Left ventricle myocardium superior (tissue), 1 donor: ENCODE measurements at places on chromosomes 2 and 18. TPM values are rescaled to one million over a fixed set of nuclear protein-coding genes. Genes with fewer than 3 reads are reported as not detected.

DNA sequence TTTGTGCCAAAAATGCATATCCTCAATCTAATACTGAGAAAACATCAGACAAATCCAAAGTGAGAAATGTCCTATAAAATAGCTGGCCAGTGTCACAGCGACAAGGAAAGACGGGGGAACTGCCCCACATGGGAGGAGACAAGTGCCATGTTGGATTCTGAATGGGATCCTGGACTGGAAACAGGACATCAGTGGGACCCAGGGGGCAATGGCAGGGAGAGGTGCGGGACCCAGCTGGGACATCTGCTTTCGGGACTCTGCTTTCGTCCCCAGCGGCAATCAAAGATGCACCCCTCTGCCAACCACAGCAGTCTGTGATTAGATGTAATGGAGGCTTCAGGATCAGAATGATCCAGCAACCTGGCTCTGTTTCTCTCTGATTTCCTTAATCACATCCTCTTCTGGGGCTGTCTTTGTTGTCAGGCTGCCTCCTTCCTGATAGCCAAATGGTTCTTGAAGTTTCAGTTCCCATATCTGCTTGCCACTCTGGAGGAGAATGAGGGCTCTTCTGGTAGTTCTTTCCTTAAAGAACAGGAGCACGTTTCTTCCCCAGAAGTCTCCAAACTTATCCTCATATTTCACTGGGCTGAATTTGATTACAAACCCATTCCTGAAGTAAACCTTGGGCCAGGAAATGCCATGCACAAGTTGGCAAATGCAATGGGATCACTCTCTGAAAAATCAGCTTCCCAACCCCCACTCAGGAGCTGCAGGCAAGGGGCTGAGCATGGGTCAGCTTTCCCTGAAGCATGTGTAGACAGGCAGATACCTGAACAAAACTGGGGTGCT lies 13.6 kb upstream of the PROC start:
- DNase-seq, result no peak

DNA sequence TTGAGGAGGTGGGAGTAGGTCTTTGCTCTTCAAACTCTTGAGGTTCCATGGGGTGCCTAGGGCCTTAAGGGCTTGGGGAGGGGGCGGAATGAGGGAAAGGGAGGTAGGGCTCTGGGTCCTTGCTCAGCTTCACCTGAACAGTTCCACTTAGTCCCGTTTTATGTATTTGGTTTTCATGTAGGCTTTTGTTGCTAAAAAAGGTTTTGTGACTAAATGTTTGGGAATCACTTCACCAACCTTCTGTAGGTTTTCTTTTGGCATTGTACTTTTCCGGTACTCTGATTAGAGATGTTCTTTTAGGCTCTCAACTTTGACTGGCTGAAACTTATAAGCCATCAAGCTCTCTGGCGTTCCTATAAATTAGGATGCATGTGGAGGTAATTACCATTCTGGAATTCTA lies 108.1 kb downstream of the MYCN start:
- no peak for DNase-seq

GRCh38 chr2:12684471-12684936 lies 32.2 kb upstream of the TRIB2 start:
- DNase-seq, result no peak

DNA sequence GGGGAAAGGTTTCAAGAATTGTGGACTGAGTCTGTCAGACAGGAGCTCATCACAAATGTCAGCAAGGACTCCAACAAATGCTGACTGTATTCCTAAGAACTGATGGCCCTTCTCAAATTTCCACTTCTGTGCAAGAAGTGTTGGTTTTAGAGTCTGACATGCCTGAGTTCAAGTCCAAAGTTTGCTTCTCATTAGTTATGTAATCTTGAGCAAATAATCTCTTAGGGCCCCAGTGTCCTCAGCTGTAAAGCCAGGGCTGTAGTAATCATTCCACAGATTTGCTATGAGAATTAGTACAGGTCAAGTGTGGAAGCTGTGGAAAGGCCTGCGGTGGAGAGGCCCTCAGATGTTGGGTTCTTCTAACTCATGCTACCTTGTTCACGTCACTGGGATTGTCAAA lies 23.9 kb downstream of the MEP1B start:
- no peak for DNase-seq

Gene SERPINB11
- not detected for total RNA-seq

Gene ATP5F1A
- 1,799 TPM for total RNA-seq

DNA sequence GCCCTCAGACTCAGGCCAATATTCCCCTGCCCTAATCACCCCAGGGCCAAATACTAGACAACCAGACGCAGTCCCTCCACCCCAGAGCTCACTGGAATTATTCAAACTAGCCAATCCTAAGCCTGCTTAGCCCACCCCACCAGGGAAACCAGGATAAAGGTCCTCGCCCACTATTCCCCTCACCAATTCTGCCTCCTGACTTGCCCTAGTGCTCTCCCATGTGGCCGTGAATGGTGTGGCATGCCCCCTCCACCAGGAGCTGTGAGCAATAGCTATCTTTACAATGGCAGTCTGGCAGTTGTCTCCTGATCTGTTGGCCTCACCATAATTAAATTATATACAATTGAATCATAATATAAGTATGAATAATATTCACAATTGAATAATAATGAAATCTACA lies 42.3 kb downstream of the FAM124B start:
- no peak for DNase-seq

GRCh38 chr2:197453914-197454398 lies 604 bp downstream of the COQ10B start:
- no peak for DNase-seq

- no peak for DNase-seq
Measured at GRCh38 chr2:152024477-152024876, 74.4 kb downstream of the CACNB4 start.

GRCh38 chr2:240066489-240066888 lies 13.2 kb upstream of the OR6B3 start:
- DNase-seq, result no peak

DNA sequence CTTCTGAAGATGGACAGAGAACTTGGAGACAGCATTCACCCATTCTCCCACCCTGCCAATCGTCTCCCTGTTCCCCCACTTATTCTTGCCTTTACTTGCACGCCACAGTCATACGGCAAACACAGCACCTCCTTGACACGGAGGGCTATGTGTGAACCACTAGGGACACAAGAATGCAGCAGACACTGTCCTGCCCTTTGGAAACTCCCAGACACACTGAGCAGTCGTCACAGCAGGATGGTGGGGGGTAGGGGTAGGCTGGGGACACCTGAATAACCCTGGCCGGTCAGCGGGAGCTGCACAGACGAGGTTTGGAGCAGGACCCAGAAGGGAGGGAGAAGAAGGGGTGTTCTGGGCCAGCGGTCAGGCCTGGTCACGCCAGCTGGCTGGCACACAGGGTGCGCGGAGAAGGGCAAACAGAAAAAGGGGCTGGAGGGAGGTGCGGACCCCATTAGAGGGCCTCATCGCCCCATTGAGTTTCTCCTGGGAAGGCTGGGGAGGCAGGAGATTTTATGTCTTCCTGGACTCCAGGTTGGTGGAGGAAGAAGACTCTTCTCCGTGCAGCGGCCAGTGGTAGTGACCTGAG lies 40.0 kb upstream of the FOSL2 start:
- DNase-seq, result no peak

DNA sequence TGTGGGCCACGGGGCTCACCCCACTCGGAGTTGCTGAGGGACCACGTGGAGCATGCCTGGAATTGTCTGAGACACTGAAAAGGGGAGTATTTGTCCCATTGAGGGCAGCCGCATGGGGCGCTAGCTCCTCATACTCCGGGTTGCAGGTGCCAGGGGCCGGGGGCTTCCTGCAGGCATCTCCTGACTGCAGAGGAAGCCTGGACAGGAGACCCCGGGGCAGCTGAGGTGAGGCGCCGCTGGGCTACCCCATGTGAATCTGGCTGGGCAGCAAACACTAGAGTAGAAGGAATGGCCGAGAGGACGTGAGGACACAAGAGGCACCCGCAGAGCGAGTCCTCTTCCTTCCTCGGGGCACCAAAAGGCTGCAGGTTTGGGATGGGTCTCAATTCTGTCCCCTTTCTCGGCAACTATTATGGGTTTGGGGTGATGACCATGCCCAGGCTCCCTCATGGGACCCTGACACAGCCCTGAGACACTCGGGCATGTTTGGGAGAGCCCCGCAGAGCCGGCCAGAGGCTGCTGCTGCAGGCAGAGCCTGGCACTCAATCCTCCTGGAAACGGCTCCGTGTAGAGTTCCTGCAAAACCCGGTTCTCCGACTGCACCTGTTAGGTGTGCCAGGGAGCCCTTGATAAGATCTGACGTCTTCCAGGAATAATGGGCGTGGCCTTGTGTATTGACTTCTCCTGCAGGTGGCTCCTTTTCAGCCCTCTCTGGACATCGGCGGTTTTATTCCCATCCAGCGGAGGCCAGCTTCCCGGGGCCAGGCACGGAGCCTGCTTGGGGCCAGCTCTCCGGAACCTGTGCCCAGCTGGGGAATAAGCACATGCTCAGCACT lies 77.0 kb downstream of the CTIF start:
- no peak for DNase-seq

Gene G6PC2
- not detected for total RNA-seq

GRCh38 chr2:172928756-172929155 lies 146.9 kb upstream of the MAP3K20 start:
- DNase-seq, result no peak

Gene ANKRD23
- total RNA-seq, result 5.5 TPM

DNA sequence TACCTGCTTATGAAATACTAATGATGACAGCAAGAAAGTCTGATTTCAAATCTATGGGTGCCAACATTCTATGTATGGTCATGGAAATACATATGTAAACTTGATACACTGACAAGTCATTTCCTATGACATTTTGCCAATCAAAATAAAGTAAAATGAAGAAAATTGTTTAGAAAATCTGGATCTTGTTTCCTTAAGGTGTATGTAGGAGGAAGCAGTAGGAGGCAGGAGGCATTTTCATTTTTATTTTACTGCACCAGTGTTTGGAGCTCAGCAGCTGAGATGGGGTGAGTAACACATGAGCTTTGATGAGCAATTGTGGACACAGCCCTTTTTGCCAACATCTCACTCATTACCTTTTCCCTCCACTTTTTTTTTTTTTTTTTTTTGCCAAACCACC lies 167.0 kb downstream of the AFF3 start:
- no peak for DNase-seq

DNA sequence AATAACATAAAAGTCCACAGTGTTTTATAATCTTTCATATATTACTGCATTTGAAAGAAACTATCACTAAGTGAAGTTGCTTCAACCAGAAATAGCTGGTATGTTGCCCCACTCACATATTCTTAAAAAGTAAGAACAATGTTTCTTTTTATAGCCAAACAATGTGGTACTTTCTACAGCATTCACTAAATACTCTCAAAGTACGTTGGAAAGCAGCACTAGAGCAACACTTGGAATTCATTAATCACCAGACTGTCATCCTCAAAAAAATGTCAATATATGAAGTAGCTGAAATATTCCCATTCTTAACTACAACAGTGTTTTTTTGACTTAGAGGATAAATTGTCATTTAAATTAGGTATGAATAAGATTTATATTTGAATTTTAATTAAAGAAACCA lies 32.8 kb downstream of the COBLL1 start:
- no peak for DNase-seq
